T-cell (primary cell): ENCODE measurements at places on chromosomes 2 and 18. TPM values are rescaled to one million over a fixed set of nuclear protein-coding genes. Genes with fewer than 3 reads are reported as not detected.
A peak's percentile ranks its signal among the peaks of the same experiment; 100 is the strongest.

DNA sequence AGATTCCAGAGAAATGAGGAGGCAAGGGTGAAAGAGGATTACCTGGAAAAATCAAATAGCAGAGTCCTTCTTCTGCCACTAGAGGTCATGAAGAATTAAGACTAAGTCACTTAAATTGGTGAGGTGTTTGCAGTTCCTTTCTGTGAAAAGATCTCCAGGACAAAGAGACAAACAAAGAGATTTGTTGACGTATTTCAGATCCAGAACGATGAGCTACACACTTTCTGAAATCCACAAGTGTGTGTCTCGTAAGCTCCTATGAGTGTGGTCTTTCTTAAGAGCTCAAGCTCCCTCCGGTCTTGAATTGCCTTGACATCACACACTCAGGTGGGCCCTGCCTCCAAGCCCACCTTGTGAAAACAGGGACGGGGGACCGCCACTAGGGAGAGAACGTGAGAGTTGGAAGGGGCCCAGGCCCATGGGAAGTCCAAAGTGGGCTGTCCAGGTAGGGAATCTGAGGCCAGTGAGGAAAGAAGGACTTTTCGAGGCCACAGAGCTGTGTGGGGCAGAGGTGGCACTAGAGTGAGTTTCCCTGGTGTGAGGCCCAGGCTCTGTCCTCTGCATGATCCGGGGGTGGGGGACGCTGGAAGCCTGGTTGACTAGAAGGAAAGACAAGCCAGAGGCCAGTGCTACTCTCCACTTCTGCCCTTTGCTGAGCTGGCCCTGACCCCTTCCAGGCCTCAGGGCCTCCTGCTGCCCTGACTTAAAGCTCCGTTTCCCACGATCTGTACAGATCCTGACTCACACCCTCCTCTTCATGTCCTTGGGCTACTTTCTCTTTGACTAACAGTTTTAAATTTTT is 168.1 kb upstream of the NCK2 start:
- H3K27ac ChIP-seq = peak overlapping the region; percentile 26
- no peak for DNase-seq
- no peaks in the 10 kb centered on the region for H3K36me3 ChIP-seq
- H3K4me1 ChIP-seq = no peaks in the 10 kb centered on the region
- peaks cover 14% of the 10 kb centered on the region for H3K27me3 ChIP-seq

DNA sequence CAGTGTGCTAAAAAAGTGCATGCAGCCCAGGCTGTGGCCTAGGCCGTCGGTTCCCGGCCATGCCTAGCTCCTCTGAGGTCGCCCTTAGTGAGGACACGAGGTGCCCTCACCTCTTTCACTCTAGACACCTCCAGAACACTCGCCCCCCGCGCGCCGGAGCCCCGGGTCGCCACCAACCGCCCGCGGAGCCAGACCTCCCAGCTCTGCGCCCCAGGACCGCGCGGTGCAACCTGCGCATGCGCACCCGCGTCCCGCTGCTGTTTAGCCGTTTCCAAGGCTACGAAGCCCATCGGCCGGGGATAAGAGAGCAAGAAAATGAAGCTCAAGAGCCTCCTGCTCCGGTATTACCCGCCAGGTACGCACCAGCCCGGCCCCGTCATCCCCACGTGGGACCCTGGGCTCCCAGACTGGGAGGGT is at the start of gene DAW1:
DAW1 (plus strand) TSS at position 257 of the 417 bp plus-strand sequence; CDS start at position 316, 59 bp downstream.
- no peaks in the 10 kb centered on the region for H3K4me1 ChIP-seq
- H3K36me3 ChIP-seq = no peaks in the 10 kb centered on the region
- H3K4me3 ChIP-seq = peak within 1 kb of the TSS; percentile 17
- peaks cover 13% of the 10 kb centered on the region for H3K27me3 ChIP-seq
- H3K27ac ChIP-seq = no peak within 1 kb of the TSS
- DNase-seq = peak; percentile 42

GRCh38 chr18:30499721-30500120 is 542.8 kb downstream of the DSC3 start:
- no peak overlapping the region for H3K27ac ChIP-seq
- H3K27me3 ChIP-seq = no peaks in the 10 kb centered on the region
- H3K4me3 ChIP-seq = no peak overlapping the region
- DNase-seq = no peak

GRCh38 chr2:143259368-143259958 is 130.2 kb downstream of the ARHGAP15 start:
- peaks cover 4% of the 10 kb centered on the region for H3K36me3 ChIP-seq
- H3K27me3 ChIP-seq = no peaks in the 10 kb centered on the region
- peak; percentile 51 for DNase-seq
- H3K27ac ChIP-seq = peak overlapping the region; percentile 72
- no peak overlapping the region for H3K4me3 ChIP-seq
- peaks cover 41% of the 10 kb centered on the region for H3K4me1 ChIP-seq

DNA sequence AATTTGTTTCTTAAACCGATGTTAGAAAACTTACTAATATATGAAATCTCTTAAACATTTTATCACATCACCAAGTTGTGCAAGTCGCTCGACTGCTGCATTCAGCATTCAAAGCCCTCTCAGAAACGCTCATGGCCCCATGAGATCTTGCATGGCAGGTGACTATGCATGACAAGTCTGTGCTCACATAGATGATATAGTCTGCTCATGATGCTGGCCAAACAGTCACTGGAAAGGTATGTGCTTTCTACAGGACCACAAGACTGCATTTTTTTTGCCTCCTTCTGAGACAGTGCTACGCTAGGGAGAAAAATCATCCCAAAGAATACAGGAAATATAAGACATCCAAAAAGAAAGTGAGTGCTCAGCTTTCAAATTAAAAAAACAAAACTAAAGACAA is 98.3 kb upstream of the ZBTB14 start:
- no peak overlapping the region for H3K4me3 ChIP-seq
- DNase-seq = no peak
- no peak overlapping the region for H3K27ac ChIP-seq
- no peaks in the 10 kb centered on the region for H3K36me3 ChIP-seq
- no peaks in the 10 kb centered on the region for H3K27me3 ChIP-seq

DNA sequence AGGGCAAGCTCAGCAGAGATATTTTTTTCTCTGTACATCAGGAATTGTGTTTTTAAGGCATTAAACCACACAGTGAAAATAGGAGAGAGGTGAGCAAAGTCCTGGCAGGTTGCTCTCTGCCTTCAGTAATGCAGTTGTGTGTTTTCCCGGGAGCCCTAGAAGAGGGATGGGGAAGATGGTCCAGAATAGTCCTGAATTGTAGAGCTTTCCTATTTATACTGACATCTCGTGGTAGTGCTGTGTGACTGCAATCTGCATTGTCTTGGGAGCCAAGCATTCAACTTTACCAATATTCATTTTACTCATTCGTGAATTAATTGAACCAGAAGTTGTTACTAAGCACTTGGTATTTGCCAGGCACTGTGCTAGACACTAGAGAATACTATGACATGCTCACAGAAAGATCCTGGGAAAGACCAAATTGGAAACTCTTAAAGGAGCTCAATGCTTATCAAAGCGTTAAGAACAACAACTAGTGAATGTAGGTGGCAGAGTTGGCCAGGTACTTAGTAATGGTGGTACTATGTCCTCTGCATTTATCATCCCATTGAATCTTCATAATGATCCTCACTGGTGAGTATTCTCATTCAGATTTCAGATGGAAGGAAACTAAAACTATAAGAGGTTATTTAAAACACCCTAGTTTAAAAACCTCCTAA is 214.6 kb downstream of the TRIB2 start:
- no peaks in the 10 kb centered on the region for H3K36me3 ChIP-seq
- no peaks in the 10 kb centered on the region for H3K27me3 ChIP-seq
- H3K4me1 ChIP-seq = peaks cover 3% of the 10 kb centered on the region
- H3K27ac ChIP-seq = no peak overlapping the region
- H3K4me3 ChIP-seq = no peak overlapping the region

- no peak overlapping the region for H3K27ac ChIP-seq
- no peaks in the 10 kb centered on the region for H3K36me3 ChIP-seq
- H3K4me1 ChIP-seq = no peaks in the 10 kb centered on the region
Observed at GRCh38 chr2:56040189-56040588, 116.6 kb upstream of the EFEMP1 start.

DNA sequence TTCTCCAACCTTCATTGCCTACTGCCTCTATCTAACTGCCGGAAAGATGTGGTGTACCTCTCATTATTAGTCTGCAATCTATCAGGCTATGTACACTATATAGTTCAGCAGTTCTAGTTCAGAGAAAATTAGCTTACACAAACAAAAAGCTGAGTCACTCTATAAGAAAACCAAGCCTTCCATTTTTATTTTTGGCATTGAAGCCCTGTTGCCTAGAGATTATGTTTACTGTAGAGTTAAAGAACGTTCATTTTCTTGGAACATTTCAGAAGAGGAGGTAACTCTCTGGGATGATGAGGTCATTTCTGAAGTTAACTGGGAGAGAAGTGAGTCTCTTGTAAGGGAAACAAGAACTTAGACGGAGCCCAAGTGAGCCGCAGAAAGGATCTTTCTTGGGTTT is 133.5 kb downstream of the FAM124B start:
- H3K27ac ChIP-seq = no peak overlapping the region
- DNase-seq = no peak
- no peak overlapping the region for H3K4me3 ChIP-seq
- no peaks in the 10 kb centered on the region for H3K27me3 ChIP-seq

DNA sequence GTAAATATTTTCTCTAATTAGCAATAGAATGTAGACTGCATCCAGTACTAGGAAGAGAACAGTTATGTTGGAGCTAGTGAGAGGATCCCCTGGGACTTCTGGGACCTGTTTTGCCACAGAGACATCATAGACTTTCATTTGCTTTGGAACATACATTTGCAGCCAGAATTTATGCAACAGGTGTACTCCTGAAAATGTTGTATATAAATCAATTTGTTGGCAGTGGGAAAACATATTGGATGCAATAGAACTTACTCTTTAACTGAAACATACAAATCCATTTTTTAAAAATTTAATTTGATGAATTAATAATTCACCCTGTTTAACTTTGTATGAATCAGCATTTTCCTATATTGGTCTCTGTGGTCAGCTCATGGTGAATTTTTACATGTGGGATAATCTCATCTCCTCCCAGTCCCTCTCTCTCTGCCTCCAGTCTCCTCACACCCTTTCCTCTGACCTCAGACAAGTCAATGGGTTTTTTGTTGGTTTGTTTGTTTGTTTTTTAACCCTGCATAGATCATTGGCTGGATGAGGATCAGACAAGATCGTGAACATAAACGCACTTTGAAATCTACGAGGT is 263.0 kb downstream of the LPIN1 start:
- DNase-seq = no peak
- H3K4me1 ChIP-seq = peaks cover 17% of the 10 kb centered on the region
- no peak overlapping the region for H3K27ac ChIP-seq

DNA sequence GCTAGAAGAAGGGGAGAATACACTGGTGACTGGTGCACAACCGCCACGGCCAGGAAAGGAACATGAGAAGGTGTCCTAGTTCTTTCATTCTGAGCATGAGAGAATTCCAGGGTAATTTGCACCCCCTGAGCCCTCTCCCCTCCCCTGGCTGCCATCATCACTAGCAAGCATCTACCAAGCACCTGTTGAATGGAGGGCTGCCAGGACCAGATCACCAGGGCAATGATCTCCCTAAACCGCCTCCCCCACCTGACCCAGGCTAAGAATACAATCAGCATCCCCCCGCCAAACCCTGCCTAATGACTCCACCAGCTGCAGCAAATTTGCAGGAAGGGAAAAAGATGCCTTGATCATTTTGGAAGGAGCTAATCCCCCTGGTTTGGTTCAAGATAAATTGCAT is 100.2 kb downstream of the STPG4 start:
- no peak for DNase-seq
- no peak overlapping the region for H3K4me3 ChIP-seq
- no peaks in the 10 kb centered on the region for H3K36me3 ChIP-seq
- no peaks in the 10 kb centered on the region for H3K27me3 ChIP-seq

- no peak for DNase-seq
- H3K4me3 ChIP-seq = no peak overlapping the region
- H3K36me3 ChIP-seq = no peaks in the 10 kb centered on the region
- H3K27ac ChIP-seq = no peak overlapping the region
- H3K27me3 ChIP-seq = no peaks in the 10 kb centered on the region
Observed at GRCh38 chr18:7520200-7520785, 46.8 kb upstream of the PTPRM start.

GRCh38 chr18:42606886-42607495 is 508.5 kb downstream of the RIT2 start:
- no peaks in the 10 kb centered on the region for H3K36me3 ChIP-seq
- H3K4me3 ChIP-seq = no peak overlapping the region
- H3K27me3 ChIP-seq = no peaks in the 10 kb centered on the region
- H3K4me1 ChIP-seq = no peaks in the 10 kb centered on the region
- DNase-seq = no peak

- H3K27ac ChIP-seq = no peak overlapping the region
- no peak for DNase-seq
- H3K36me3 ChIP-seq = no peaks in the 10 kb centered on the region
- H3K4me3 ChIP-seq = no peak overlapping the region
Observed at GRCh38 chr2:107202962-107203591, 317.1 kb upstream of the ST6GAL2 start.

- no peaks in the 10 kb centered on the region for H3K36me3 ChIP-seq
- no peak overlapping the region for H3K4me3 ChIP-seq
- no peaks in the 10 kb centered on the region for H3K4me1 ChIP-seq
- H3K27ac ChIP-seq = no peak overlapping the region
Observed at GRCh38 chr2:44464437-44464836, 102.7 kb downstream of the CAMKMT start.

GRCh38 chr2:105076121-105076520 is 38.3 kb downstream of the MRPS9 start:
- no peaks in the 10 kb centered on the region for H3K36me3 ChIP-seq
- DNase-seq = no peak
- peaks cover 3% of the 10 kb centered on the region for H3K4me1 ChIP-seq
- no peaks in the 10 kb centered on the region for H3K27me3 ChIP-seq

- no peak overlapping the region for H3K4me3 ChIP-seq
- H3K4me1 ChIP-seq = no peaks in the 10 kb centered on the region
- no peak overlapping the region for H3K27ac ChIP-seq
- H3K36me3 ChIP-seq = no peaks in the 10 kb centered on the region
- DNase-seq = no peak
Observed at GRCh38 chr2:191421950-191422349, 176.7 kb downstream of the MYO1B start.

DNA sequence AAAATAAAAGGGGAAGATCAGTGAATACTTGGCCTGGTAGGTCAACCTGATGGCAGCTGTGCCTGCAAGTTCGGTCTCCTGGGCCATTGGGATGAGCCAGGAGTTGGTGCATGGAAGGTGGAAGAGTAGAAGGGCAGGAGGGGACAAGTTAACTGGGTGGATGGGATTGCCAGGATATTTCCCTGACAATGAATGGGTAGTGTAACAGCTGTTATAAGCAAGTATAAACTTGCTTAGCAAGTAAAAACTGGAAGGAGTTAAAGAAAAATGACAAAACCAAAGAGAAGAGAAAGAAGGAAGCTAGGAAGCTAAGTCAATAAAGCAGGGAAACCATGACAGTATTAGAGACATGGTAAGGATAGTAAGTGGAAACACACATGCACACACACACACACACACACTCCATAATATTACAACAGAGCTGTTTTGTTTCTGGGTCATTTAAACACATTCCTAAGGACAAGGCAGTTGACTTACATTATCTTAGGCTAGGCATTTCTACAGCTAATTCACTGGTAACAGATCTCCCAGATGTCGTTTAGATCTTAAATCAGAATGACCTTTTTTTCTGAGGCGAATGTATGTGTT is 29.7 kb downstream of the MEP1B start:
- H3K27ac ChIP-seq = no peak overlapping the region
- H3K36me3 ChIP-seq = no peaks in the 10 kb centered on the region
- no peaks in the 10 kb centered on the region for H3K4me1 ChIP-seq
- no peaks in the 10 kb centered on the region for H3K27me3 ChIP-seq
- DNase-seq = no peak

Gene LRRC30
- total RNA-seq = not detected

Gene WDR43
- total RNA-seq = 58.0 TPM

Gene LHCGR
- not detected for total RNA-seq

Gene ALLC
- not detected for total RNA-seq

Gene SLC4A5
- 19.3 TPM for total RNA-seq

Gene COL6A3
- total RNA-seq = 2.5 TPM
